ENCODE measurements at places on chromosomes 2 and 18. TPM values are rescaled to one million over a fixed set of nuclear protein-coding genes. Genes with fewer than 3 reads are reported as not detected.

The REG3G gene
- total RNA-seq: not detected

The SLC5A7 gene
- 0.06 TPM for total RNA-seq

The ALPP gene
- total RNA-seq: 14.4 TPM

The IL36G gene
- total RNA-seq: 0.62 TPM

The TYMS gene
- total RNA-seq: 69.7 TPM

The MARCO gene
- total RNA-seq: not detected

The SERPINB5 gene
- 96.5 TPM for total RNA-seq

The MRO gene
- 0.55 TPM for total RNA-seq

The APCDD1 gene
- not detected for total RNA-seq

The HOXD12 gene
- total RNA-seq: not detected

The LYPD6 gene
- 2.4 TPM for total RNA-seq

The IL36A gene
- total RNA-seq: not detected

The FNDC4 gene
- 1.7 TPM for total RNA-seq

The CIAO1 gene
- total RNA-seq: 124 TPM

The GALR1 gene
- not detected for total RNA-seq

The CHAC2 gene
- total RNA-seq: 16.0 TPM

The NEU4 gene
- not detected for total RNA-seq

Measured in PC-3 (cell line).